ENCODE measurements at places on chromosomes 4 and X. TPM values are rescaled to one million over a fixed set of nuclear protein-coding genes. Genes with fewer than 3 reads are reported as not detected.
A peak's percentile ranks its signal among the peaks of the same experiment; 100 is the strongest.

GRCh38 chrX:154411981-154412340 lies 622 bp downstream of the TAFAZZIN start:
- H3K4me3 ChIP-seq, result peak overlapping the region; percentile 72
- H3K36me3 ChIP-seq, result no peaks in the 10 kb centered on the region
- H3K27ac ChIP-seq, result peak overlapping the region; percentile 89

- no peak for DNase-seq
Measured at GRCh38 chr4:141331534-141332358, 111.1 kb downstream of the ZNF330 start.

GRCh38 chr4:139246166-139246565 lies 33.9 kb downstream of the MGARP start:
- DNase-seq, result no peak
- H3K4me3 ChIP-seq, result no peak overlapping the region
- no peak overlapping the region for H3K27ac ChIP-seq
- no peaks in the 10 kb centered on the region for H3K27me3 ChIP-seq
- no peaks in the 10 kb centered on the region for H3K36me3 ChIP-seq
- no peaks in the 10 kb centered on the region for H3K4me1 ChIP-seq

The MAGEA2B gene
- not detected for total RNA-seq

GRCh38 chrX:84156821-84157220 lies 31.2 kb downstream of the RPS6KA6 start:
- no peak overlapping the region for H3K27ac ChIP-seq
- no peaks in the 10 kb centered on the region for H3K36me3 ChIP-seq
- no peak for DNase-seq
- no peak overlapping the region for H3K4me3 ChIP-seq
- H3K27me3 ChIP-seq, result no peaks in the 10 kb centered on the region

- no peak overlapping the region for H3K27ac ChIP-seq
- H3K36me3 ChIP-seq, result no peaks in the 10 kb centered on the region
- H3K4me1 ChIP-seq, result no peaks in the 10 kb centered on the region
- DNase-seq, result no peak
Measured at GRCh38 chr4:105956569-105956968, 61.3 kb downstream of the NPNT start.

The KCND1 gene
- total RNA-seq, result 0.90 TPM

DNA sequence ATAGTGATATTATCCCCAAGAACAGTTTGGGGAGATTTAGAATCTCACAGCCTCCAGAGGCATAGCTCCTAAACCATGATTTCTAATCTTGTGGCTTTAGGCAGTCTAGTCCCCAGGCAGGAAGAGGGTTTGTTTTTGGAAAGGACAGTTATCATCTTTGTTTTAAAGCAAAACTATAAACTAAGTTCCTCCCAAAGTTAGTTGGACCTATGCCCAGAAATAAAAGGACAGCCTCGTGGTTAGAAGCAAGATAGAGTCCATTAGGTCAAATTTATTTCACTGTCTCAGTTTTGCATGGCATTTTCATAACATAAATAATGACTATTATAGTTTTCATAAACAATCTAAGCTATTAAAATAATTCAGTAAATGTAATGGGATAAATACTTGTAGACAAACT lies 120.5 kb downstream of the MAGEC2 start:
- H3K4me1 ChIP-seq, result no peaks in the 10 kb centered on the region
- H3K4me3 ChIP-seq, result no peak overlapping the region
- H3K27me3 ChIP-seq, result no peaks in the 10 kb centered on the region
- H3K27ac ChIP-seq, result no peak overlapping the region

GRCh38 chr4:148444296-148445070 lies 2.3 kb upstream of the NR3C2 start:
- peak; percentile 44 for DNase-seq
- H3K27ac ChIP-seq, result peak overlapping the region; percentile 84
- no peaks in the 10 kb centered on the region for H3K4me1 ChIP-seq

The SERPINA7 gene
- 0.62 TPM for total RNA-seq

The ITM2A gene
- 24.5 TPM for total RNA-seq

DNA sequence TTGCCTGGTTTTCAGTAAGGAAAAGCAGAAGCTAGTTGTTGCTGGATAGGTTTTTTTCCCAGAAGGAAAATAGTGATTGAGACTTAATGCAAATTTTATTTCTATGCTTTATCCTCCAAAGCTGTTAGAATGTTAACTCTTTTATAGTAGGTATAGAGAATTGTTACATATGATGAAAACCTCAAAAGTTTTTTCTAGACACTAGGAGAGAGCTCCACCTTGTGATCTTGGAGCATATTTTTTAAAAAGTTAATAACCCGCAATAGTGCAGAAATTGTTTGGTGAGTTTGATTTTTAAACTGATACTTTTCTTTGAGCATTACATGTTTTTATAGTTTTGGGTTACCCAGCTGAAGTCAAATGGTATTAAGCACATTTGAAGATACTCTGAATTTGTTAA lies 56.5 kb downstream of the STAG2 start:
- H3K27me3 ChIP-seq, result no peaks in the 10 kb centered on the region
- H3K36me3 ChIP-seq, result no peaks in the 10 kb centered on the region
- no peak for DNase-seq
- no peak overlapping the region for H3K27ac ChIP-seq
- H3K4me3 ChIP-seq, result no peak overlapping the region
- H3K4me1 ChIP-seq, result no peaks in the 10 kb centered on the region

GRCh38 chr4:1752284-1753041 lies 31.1 kb downstream of the TACC3 start:
- peaks cover 13% of the 10 kb centered on the region for H3K4me1 ChIP-seq
- DNase-seq, result no peak
- H3K27ac ChIP-seq, result no peak overlapping the region
- no peak overlapping the region for H3K4me3 ChIP-seq
- H3K36me3 ChIP-seq, result no peaks in the 10 kb centered on the region

The CSN1S1 gene
- total RNA-seq, result not detected

The FRAS1 gene
- total RNA-seq, result 4.0 TPM

GRCh38 chr4:114038762-114039387 lies 59.4 kb upstream of the ARSJ start:
- no peak for DNase-seq
- no peak overlapping the region for H3K27ac ChIP-seq
- no peaks in the 10 kb centered on the region for H3K27me3 ChIP-seq
- no peak overlapping the region for H3K4me3 ChIP-seq

Data from colonic mucosa (tissue), 4 donors.